ENCODE measurements at places on chromosomes 6 and 20.

DNA sequence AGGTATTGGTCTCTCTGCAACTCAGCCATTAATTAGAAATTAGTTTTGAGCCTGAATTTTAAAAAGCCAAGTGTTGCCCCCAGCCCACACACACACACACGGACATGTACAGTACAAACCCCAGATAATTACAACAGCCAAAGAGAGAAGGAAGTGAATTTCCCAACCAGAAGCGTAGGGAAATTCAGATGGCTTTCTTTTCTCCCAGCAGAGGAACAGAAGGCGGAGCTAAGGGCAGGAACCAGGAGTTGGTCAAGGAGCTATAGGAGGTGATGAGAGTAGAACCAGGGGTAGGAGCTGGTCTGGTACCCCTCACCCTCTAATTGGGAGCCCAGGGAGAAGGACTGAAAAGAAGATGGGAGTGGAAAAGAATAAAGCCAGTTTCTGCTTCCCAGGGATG is 3.9 kb upstream of the ZBTB9 start:
- no peak for DNase-seq
- peaks cover 14% of the 10 kb centered on the region for H3K4me1 ChIP-seq
- H3K36me3 ChIP-seq: peaks cover 44% of the 10 kb centered on the region
- H3K4me3 ChIP-seq: no peak overlapping the region
- no peak overlapping the region for H3K27ac ChIP-seq

- no peaks in the 10 kb centered on the region for H3K36me3 ChIP-seq
- H3K4me3 ChIP-seq: peak overlapping the region; percentile 54
- no peaks in the 10 kb centered on the region for H3K27me3 ChIP-seq
- DNase-seq: peak; percentile 31
- peak overlapping the region; percentile 85 for H3K27ac ChIP-seq
- peaks cover 65% of the 10 kb centered on the region for H3K4me1 ChIP-seq
These were observed 92.4 kb downstream of the PRND start for GRCh38 chr20:4813863-4814695.

GRCh38 chr20:18983796-18984195 is 170.2 kb downstream of the SCP2D1 start:
- no peaks in the 10 kb centered on the region for H3K4me1 ChIP-seq
- DNase-seq: no peak
- H3K27ac ChIP-seq: no peak overlapping the region
- H3K36me3 ChIP-seq: no peaks in the 10 kb centered on the region
- no peak overlapping the region for H3K4me3 ChIP-seq
- no peaks in the 10 kb centered on the region for H3K27me3 ChIP-seq

GRCh38 chr6:110643175-110643574 is 166.8 kb upstream of the SLC22A16 start:
- H3K27me3 ChIP-seq: no peaks in the 10 kb centered on the region
- no peak for DNase-seq
- H3K36me3 ChIP-seq: peaks cover 10% of the 10 kb centered on the region
- H3K4me1 ChIP-seq: no peaks in the 10 kb centered on the region

GRCh38 chr6:160952633-160953281 is 38.8 kb upstream of the MAP3K4 start:
- no peaks in the 10 kb centered on the region for H3K27me3 ChIP-seq
- H3K27ac ChIP-seq: no peak overlapping the region
- no peaks in the 10 kb centered on the region for H3K4me1 ChIP-seq
- no peak for DNase-seq

GRCh38 chr20:63735859-63736718 is at the start of gene LIME1:
TSS of gene LIME1 (plus strand) at chr20:63736664. CDS start at chr20:63737550, 886 bp downstream.
- DNase-seq: no peak
- H3K27me3 ChIP-seq: no peaks in the 10 kb centered on the region
- peaks cover 35% of the 10 kb centered on the region for H3K4me1 ChIP-seq
- H3K27ac ChIP-seq: peak within 1 kb of the TSS; percentile 71

GRCh38 chr6:15796130-15796771 is 133.4 kb upstream of the DTNBP1 start:
- H3K4me3 ChIP-seq: no peak overlapping the region
- no peak for DNase-seq
- H3K36me3 ChIP-seq: no peaks in the 10 kb centered on the region
- no peaks in the 10 kb centered on the region for H3K4me1 ChIP-seq
- H3K27ac ChIP-seq: no peak overlapping the region

DNA sequence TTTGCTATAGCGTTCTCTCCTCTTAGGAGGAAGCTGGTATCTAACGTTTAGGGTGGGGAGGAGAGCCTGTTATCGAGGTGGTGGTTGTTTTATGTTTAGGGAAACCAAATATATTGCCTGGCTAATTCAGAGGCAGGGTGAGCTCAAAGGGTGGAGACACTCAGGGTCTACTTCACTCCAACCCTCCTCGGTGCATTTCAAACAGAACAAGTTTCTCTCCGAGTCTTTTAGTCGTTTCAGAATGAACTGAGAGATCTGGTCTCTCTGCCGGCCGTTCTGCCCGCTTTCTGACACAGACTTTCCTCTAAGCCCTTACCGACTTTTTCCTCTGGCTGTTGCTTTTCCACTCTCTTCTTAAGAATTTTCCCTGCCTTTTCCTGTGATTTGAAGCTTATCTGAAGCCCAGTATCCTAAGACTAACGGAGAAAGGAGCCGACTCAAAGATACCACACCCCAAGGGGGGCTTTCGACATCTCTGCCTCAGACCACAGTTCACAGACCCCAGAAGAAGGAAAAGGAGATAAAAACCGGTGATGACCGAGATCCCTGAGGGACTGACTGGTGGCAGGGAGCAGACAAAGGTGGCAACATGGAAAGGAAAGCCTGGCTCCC is 865 bp downstream of the STK38 start:
- peak overlapping the region; percentile 96 for H3K27ac ChIP-seq
- peak overlapping the region; percentile 100 for H3K4me3 ChIP-seq
- DNase-seq: no peak
- H3K27me3 ChIP-seq: no peaks in the 10 kb centered on the region

DNA sequence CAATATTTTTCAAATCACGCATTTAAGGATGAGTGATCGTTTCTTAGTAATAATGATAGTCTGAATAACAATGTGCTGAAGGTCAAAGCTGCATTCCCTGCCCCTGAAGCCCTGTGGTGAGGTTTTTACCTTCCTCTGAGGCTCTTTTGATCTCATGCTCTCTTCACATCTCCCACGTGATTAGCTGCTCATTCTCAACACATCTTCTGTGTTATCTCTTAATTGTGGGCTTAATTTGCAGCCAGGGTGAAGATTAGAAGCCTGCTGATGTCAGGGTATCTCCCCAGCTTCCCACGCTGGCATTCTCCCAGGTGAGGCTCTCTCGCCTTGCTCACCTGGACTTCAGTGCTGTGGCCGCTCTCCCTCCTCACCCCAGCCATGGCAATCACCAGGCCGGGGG is 109.7 kb upstream of the FOXQ1 start:
- no peaks in the 10 kb centered on the region for H3K36me3 ChIP-seq
- no peaks in the 10 kb centered on the region for H3K27me3 ChIP-seq
- H3K27ac ChIP-seq: no peak overlapping the region

DNA sequence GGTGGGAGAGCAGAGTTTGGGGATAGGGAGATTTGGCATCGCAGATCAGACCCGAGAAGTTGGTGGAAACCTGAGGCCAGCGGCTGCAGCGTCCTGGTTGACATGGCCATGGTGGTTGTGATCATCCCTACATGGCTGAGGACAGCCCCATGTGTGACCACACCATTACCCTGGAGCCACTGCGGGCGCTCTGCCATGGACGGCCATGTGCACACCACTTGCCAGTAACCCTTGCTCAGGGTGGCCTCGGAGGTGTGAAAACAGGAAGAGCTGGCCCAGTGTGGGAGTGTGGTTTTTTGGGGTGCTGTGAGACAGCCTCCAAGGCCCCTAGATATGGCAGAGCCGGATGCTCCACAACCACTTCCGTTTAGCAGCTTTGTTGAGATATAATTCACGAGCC is 64.4 kb downstream of the TMEM242 start:
- peaks cover 3% of the 10 kb centered on the region for H3K4me1 ChIP-seq
- H3K36me3 ChIP-seq: no peaks in the 10 kb centered on the region
- H3K4me3 ChIP-seq: no peak overlapping the region
- no peaks in the 10 kb centered on the region for H3K27me3 ChIP-seq
- no peak for DNase-seq
- H3K27ac ChIP-seq: no peak overlapping the region

- no peaks in the 10 kb centered on the region for H3K27me3 ChIP-seq
- no peaks in the 10 kb centered on the region for H3K36me3 ChIP-seq
- no peak overlapping the region for H3K4me3 ChIP-seq
- no peak for DNase-seq
- H3K27ac ChIP-seq: no peak overlapping the region
These were observed 79.0 kb downstream of the ALDH8A1 start for GRCh38 chr6:134870677-134871498.

GRCh38 chr6:139508023-139508422 is 133.6 kb upstream of the CITED2 start:
- no peaks in the 10 kb centered on the region for H3K27me3 ChIP-seq
- H3K4me1 ChIP-seq: peaks cover 23% of the 10 kb centered on the region

- no peak overlapping the region for H3K4me3 ChIP-seq
- H3K27ac ChIP-seq: no peak overlapping the region
- DNase-seq: no peak
These were observed 9.8 kb upstream of the NDUFAF4 start for GRCh38 chr6:96907498-96907897.

GRCh38 chr6:20427856-20428255 is 26.2 kb downstream of the E2F3 start:
- no peaks in the 10 kb centered on the region for H3K27me3 ChIP-seq
- H3K36me3 ChIP-seq: peaks cover 7% of the 10 kb centered on the region
- H3K27ac ChIP-seq: no peak overlapping the region
- H3K4me1 ChIP-seq: peaks cover 5% of the 10 kb centered on the region

- DNase-seq: no peak
- no peaks in the 10 kb centered on the region for H3K36me3 ChIP-seq
- peaks cover 27% of the 10 kb centered on the region for H3K4me1 ChIP-seq
- peaks cover 33% of the 10 kb centered on the region for H3K27me3 ChIP-seq
- H3K27ac ChIP-seq: no peak overlapping the region
- H3K4me3 ChIP-seq: no peak overlapping the region
These were observed 3.4 kb upstream of the SLC35D3 start for GRCh38 chr6:136918706-136919105.

DNA sequence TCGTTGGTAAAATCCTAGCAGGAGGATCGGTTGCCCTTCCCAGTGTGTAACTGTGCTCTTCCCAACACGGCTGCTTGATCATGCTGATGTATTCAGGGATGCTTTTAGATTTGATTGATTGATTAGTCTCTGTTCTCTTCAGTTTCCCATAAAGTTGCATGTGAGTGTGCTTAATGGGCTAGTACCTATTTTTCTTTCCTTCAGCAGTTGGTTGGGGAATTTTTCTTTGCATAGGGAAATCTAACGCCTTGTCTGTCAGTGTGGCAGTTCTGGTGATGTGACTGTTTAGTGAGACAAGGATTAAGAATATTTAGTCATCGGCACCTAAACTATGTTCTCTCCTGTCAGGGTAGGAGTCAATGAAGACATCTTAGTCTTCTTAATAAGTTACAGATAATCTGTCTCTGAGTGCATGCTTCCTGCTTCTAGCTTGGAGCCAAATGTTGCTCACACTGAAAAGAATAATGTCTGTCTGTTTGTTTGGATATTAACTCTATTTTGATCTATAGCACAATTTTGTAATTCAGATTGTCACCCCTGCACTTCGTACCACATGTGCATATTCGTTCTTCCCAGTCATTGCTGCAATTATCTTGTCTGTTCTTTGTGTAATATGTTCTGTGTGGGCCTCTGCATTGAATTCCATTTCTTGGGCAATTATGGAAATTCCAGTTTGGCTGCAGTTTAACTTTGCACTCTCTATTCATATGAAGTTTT is 169.9 kb downstream of the EDN1 start:
- no peak overlapping the region for H3K27ac ChIP-seq
- no peak overlapping the region for H3K4me3 ChIP-seq
- H3K36me3 ChIP-seq: no peaks in the 10 kb centered on the region

GRCh38 chr6:135617222-135617621 is 119.7 kb upstream of the AHI1 start:
- no peaks in the 10 kb centered on the region for H3K27me3 ChIP-seq
- H3K36me3 ChIP-seq: no peaks in the 10 kb centered on the region
- DNase-seq: no peak
- no peaks in the 10 kb centered on the region for H3K4me1 ChIP-seq
- no peak overlapping the region for H3K4me3 ChIP-seq

GRCh38 chr6:137893726-137894125 is 26.7 kb downstream of the TNFAIP3 start:
- no peak for DNase-seq
- H3K36me3 ChIP-seq: no peaks in the 10 kb centered on the region
- H3K4me1 ChIP-seq: no peaks in the 10 kb centered on the region
- H3K4me3 ChIP-seq: no peak overlapping the region

- peaks cover 3% of the 10 kb centered on the region for H3K4me1 ChIP-seq
- no peaks in the 10 kb centered on the region for H3K27me3 ChIP-seq
- H3K36me3 ChIP-seq: no peaks in the 10 kb centered on the region
- no peak for DNase-seq
- no peak overlapping the region for H3K4me3 ChIP-seq
These were observed 41.8 kb downstream of the FARS2 start for GRCh38 chr6:5302995-5303622.

GRCh38 chr6:51675922-51676275 is 411.5 kb downstream of the PKHD1 start:
- H3K36me3 ChIP-seq: no peaks in the 10 kb centered on the region
- no peak overlapping the region for H3K27ac ChIP-seq
- no peaks in the 10 kb centered on the region for H3K4me1 ChIP-seq

All from esophagus squamous epithelium (tissue), 5 donors.